ENCODE measurements at places on chromosomes 3 and 15.

DNA sequence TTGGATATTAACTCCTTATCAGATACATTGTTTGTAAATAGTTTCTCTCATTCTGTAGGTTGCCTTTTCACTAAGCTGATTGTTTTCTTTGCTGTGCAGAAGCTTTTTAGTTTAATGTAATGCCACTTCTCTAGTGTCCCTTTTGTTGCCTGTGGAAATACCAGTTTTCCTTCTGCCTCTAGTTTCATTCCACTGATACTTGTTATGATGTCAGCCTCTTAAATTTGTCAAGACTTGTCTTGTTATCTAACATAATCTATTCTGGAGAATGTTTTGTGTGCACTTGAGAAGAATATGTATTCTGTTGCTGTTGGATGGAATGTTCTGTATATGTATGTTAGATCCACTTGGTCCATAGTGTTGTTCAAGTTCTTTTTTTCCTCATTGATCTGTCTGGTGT is 18.0 kb upstream of the CEP152 start:
- DNase-seq, result no peak

DNA sequence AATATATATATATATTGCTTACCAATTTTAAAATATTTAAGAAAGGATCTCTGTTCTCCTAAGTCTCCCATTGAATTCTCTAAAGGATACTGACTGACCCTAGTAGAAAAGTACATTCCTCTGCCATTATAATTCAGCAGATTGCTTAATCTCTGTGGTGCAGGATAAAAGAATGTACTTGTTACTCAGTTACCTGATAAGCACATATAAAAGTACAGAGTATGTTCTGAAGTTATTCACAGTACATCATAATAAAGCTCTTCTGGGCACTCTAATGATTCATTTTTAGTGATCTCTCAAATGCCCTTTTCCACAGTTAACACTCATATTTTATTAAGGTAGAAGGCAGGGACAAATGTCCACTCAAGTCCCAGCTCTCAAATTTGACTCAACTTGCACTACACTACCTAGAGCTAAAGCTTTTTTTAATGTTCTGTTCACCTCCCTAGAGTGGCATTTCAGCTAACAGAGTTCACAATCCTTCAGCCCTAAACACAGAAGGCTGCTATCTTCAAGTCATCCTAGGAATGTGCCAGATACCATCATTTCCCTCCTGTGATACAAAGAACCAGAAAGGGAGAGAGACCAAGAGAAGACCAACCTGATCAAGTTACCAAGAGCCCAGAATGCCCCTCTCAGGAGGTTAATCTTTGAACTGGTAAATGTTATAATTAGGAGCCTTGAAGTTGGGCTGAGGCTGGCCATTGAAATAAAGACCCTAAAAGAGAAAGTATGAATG is 53.3 kb downstream of the MEIS2 start:
- no peak for DNase-seq

DNA sequence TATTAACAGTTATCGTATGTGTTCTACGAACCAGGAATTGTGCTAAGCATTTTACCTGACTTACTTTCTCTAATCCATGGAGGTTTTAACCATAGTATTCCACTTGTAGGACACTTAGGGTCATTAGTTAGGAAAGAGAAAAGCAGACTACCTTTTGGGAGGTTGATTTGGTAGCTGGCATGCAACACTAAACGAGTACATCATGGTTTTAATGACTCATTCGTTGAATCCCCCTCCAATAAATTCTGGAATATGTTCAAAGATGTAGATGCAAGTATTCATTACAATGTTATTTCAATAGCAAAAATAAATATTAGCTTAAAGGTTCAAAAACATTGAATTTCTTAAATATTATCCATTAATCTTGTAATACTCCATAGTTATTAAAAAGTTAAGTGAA is 162.5 kb downstream of the FMN1 start:
- no peak for DNase-seq

DNA sequence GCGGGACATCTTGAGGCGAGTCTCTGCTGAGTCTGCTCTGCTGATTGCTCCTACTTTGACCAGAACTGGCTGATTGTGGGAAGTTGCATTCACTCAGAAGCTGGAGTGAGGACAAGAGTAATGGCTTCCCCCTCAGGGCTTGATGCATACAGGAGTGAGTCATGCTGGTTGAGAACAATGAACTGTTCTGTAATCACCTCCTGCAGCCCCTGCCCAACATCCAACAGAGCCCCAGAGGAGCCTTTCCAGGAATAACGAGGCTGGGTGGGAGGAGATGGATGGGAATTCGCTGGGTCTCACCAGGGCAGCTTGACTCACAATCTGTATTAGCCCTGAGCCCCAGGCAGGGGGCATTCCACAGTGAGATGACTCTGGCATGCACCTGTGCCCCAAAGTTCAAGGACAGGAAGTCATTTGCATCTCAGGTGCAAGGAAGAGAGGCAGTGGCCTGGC is 85.0 kb downstream of the RAB11A start:
- no peak for DNase-seq

GRCh38 chr3:122576174-122576940 is 1.1 kb upstream of the PARP15 start:
- no peak for DNase-seq

DNA sequence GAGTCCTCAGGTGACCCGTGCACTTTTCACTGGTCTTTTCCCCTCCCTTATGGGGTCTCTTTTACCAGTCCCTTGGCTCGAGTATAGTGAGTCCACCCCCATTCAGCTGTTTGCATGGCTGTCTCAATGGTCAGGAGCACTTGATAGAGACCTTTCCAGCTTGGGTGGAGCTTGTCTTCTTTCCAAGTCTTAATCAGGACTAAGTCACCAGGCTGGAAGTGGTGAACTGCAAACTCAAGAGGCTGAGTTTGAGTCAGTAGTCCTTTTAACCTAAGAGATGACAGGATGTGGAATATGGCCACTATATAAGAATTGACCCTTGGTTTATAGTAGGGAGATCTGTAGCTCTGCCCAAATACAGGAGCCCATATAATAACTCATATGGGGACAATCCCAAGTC is 279.7 kb downstream of the PYDC2 start:
- DNase-seq, result no peak
